ENCODE measurements at places on chromosomes 7 and 10.

DNA sequence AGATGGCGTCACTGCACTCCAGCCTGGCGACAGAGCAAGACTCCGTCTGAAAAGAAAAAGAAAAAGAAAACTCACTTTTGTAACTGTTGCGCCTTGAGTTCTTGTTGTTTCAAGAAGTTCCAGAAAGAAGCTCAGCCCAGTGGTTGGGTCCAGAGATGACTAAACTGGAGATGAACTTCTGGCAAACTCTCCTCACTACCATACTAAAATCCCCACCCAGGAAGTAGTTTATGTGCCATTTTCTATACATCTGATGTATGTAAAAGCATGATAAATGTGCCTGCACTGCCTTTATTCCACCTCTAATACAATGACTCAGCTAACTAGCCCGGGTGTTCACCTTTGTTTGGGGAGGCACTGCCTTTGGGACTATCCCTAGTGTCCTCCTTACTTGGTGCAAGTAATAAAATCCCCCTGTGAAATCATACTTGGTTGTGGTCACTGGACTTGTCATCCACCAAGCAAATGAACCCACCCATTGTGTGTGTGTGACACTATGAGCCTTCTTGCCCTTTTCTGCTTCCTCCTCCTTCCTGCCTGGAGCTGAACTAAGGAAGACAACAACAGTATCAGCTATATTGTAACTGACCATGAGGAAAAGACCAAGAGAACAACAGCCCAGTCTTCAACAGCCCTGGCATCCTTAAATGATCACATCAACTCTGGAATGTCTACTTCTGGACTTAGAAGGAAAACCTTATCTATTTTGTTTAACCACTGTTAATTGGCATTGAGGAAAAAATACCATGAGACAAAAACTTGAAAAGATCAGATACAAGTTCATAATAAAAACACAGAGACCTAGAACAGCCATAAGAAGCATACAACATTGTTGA, 33.6 kb downstream of the JMJD1C start:
- DNase-seq = no peak

DNA sequence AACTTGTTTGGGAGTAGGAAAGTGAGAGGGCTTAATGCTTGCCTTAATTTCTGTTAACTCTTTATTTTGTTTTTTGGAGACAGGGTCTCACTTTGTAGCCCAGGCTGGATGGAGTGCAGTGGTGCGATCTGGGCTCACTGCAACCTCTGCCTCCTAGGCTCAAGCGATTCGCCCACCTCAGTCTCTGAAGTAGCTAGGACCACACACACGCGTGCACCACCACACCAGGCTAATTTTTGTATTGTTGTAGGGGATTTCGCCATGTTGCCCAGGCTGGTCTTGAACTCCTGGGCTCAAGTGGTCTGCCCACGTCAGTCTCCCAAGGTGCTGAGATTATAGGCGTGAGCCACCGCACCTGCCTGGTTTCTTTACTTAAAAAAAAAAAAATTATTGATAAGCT, 1.9 kb downstream of the PPP2R2D start:
- no peak for DNase-seq

DNA sequence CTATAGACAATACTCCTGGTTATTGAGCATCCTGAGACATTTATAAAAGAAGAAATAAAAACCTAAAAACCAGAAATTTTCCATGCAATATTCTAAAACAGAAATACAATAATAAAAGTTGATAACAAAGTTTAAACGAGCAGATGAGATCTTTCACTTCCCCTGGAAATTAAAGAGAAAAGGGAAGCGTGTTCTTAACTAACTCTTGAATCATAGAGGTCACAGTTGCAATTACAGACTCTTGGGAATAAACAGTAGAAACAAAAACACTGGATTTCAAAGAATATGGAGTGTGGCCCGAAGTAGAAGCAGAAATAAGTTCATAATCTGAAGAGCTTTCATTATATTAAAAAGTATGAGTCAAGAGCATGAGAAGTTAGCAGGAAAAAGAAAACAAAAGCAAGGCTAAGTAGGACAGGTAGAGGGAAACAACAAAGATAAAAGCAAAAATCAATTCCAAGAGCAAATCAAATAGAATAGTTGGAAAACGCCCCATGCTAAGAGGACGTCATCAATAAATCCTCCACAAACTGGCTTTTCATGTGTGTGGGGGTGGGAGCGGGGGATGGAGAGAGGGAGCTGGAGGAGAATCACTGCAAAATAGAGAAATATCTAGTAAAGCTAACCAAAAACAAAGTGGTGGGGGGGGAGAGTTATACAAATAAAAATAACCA, 55.2 kb upstream of the C10orf71 start:
- no peak for DNase-seq

GRCh38 chr7:110759069-110759468, 331.9 kb upstream of the LRRN3 start:
- no peak for DNase-seq

DNA sequence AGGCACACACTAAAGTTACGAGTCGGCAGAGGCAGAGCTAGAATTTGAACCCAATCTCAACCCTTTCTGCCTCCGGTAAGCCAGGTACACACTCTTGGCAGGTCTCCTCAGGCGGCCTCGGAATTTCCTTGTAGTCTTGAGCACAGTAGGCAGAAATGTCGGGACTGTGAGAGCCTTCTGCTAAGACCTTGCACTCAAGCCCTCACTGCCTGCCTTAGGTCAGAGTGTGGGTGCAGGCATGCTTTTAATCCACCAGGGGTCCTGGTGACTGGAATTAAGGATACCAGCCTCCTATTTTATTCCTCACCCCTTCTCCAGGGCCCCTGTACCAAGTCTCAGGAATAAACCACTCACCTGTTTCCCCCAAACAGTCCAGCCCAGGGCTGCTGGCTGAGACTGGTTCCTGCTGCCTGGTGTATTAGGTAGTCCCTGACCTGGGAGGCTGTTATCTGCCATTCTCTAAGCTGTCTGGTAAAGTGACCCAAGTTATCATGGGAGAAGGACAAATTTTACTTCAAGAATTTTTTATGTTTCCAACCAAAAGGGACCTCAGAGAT, 855 bp downstream of the ATP6V1F start:
- DNase-seq = peak; percentile 28

- peak; percentile 20 for DNase-seq
Observed at GRCh38 chr10:68301790-68302502, 29.9 kb upstream of the HNRNPH3 start.

Data from HS-5 (cell line).